Mesothelial cell of epicardium (in vitro differentiated cells): ENCODE measurements at places on chromosomes 1 and 21.

DNA sequence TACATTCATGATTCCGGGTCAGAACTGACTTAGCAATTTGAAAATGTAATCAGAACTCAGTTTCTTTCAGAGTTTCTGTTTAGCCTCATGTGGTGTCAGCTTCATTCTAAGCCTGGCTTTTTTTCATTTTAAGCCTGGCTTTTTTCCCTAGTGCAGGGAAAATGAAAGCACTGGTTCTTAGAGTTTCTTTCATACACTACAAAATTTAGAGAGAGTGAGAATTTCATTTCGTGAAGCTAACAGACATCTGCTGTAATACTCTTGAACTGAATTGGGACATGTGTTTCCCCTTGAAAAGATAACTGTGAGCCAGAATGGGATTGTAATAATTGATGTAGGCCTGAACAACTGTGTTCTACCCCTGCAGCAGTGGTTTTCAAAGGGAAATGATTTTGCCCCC lies 95.3 kb upstream of the KIAA0040 start:
- no peak for DNase-seq

DNA sequence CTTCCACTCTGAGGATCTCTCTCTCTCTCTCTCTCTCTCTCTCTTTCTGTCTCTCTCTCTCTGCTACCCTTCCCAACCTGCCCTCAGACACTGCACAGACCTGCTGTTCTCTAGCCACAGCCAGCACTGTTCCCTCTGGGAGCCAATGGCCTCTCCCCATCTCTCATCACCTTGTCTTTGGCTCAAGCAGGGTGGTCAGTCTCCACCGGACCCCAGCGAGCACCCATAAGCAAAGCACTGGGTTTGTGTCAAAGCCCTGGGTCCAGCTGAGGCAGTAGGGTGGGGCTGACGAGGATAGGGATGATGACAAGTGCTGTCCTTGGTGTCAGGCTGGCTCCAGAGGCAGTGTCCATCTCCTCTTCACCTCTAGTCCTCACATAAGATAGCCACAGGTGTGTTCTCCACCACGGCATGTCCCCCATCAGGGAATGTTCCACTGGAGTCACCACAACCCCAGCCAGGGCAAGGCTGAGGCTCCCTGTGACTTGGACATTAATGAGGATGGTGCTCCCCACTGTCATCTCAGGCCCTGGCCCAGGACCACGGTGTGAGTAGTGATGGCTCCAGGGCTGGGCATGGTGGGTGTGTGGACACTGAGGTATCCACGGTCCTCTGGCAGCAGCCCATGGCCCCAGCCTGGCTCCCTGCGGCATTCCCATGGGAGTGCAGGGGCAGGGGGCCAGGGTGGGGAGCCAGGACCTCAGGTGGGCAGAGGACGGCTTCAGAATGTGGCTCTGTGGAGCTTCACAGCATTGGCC lies 8.4 kb upstream of the GOLT1A start:
- DNase-seq = no peak

- no peak for DNase-seq
Measured at GRCh38 chr1:49356594-49356993, 579.9 kb upstream of the BEND5 start.

GRCh38 chr1:212557739-212558692 lies 50.5 kb upstream of the ATF3 start:
- peak; percentile 37 for DNase-seq

DNA sequence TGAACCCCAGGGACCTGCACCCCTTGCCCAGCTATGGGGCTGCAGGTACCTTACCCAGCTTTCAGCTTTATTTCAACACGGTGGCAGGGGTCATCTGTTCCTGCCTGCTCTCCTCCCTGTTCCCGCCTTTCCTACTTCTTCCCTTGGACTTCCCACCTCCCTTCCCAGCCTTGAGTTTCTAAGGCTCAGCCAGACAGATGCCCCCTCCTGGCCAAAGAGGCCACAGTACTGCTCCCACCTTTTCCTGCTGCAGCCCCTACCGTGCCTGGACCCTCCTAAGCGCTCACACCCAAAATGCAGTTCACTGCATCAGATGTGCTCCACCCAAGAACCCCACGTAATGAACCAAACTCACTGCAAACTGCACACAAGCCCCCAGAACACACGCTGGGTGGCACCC lies 7.7 kb downstream of the NOC2L start:
- no peak for DNase-seq

DNA sequence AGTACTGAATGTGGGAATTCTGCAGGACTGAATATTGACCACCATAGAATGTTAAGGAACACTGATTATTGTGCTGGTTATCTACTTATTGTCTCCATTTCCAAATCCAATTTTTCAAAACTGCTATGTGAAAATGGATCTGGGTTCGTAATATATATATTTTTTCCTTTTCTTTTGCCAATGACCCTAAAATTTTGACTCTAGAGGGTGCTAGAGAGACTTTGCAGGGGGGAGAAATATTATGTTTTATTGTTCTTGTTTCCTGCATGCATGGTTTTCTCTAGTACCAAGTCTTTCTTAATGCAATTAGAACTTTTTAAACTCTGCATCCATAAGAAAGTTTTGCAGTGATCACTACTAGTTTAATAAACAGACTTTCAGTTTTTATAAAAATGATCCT lies 1256.9 kb downstream of the BRINP3 start:
- no peak for DNase-seq

- DNase-seq = no peak
Measured at GRCh38 chr21:40563900-40564299, 283.1 kb downstream of the DSCAM start.

- DNase-seq = peak; percentile 95
Measured at GRCh38 chr1:52404116-52404974, at the start of the genes ORC1 and PRPF38A. TSS of gene ORC1 (minus strand) at chr1:52404423. CDS start at chr1:52402223, 2,200 bp downstream. TSS of gene PRPF38A (plus strand) at chr1:52404602. CDS start at chr1:52404750, 148 bp downstream.

DNA sequence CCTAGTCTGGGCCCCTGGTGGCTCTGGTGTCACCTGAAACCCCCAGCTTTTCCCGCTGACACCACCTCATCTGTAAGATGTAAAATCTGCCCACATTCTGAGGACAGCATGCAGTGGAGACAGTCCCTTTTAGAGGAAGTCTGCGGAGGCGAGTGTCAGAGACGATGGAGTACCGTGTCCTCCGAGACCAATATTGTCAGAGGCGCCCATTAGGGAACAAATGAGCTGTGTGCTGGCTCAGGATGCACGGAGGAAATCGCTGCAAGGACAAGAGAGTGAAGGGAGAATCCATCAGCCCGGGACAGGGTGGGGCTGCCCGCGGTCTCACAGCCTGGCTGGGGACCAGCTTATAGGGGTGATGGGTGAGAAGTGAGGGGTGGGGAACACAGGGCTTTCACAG lies 214.8 kb downstream of the MATN1 start:
- no peak for DNase-seq

DNA sequence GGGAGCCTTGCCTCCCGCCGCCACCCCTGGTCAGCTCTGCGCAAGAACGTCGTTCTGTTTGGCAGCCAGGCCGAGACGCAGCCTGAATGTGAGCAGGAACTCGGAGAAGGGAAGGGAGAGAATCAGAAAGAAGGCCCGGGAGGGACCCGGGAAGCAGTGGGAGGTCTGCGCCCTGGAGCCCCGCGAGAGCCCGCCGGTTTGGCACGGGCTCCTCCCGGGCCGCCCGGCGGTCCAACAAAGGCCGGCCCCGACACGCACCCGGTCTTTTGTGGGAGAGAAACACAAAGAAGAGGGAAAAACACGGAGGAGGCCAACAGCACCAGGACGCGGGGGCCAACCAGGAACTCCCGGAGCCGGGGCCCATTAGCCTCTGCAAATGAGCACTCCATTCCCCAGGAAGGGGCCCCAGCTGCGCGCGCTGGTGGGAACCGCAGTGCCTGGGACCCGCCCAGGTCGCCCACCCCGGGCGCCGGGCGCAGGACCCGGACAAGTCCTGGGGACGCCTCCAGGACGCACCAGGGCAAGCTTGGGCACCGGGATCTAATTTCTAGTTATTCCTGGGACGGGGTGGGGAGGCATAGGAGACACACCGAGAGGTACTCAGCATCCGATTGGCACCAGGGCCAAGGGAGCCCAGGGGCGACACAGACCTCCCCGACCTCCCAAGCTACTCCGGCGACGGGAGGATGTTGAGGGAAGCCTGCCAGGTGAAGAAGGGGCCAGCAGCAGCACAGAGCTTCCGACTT lies 2.7 kb upstream of the OLIG2 start:
- DNase-seq = no peak

DNA sequence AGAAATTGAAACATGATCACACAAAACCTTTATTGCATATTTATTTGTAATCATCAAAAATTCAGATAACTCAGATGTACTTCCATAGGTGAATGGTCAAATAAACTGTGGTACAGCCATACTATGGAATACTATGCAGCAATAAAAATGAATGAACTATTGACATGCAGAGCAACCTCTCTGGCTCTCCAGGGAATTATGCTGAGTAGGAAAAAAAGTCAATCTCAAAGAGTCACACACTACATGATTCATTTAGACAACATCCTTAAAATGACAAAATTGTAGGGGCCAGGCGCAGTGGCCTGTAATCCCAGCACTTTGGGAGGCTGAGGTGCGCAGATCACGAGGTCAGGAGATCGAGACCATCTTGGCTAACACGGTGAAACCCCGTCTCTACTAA lies 104.0 kb downstream of the TPR start:
- no peak for DNase-seq

GRCh38 chr1:205922314-205922713 lies 20.9 kb downstream of the SLC26A9 start:
- DNase-seq = peak; percentile 7

DNA sequence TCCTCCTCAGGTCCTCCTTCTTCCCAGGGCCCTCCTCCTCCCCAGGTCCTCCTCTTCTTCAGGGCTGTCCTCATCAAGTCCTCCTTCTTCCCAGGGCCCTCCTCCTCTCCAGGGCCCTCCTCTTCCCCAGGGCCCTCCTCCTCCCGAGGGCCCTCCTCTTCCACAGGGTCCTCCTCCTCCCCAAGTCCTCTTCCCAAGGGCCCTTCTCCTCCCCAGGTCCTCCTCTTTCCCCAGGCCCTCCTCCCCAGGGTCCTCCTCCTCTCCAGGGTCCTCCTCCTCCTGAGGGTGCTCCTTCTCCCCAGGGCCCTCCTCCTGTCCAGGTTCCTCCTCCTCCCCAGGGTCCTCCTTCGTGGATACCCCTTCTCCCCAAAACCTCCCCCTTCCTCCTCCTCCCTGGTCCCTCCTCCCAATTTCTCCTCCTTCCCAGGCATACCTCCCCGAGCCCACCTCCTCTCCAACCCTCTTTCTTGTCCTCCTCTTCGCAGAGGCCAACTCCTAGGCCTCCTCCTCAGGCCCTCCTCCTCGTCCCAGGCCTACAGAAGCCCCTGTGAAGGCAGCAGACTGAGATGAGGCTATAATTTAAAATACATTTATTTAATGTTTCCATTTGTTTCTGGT lies 29.5 kb downstream of the WNT9A start:
- DNase-seq = no peak

DNA sequence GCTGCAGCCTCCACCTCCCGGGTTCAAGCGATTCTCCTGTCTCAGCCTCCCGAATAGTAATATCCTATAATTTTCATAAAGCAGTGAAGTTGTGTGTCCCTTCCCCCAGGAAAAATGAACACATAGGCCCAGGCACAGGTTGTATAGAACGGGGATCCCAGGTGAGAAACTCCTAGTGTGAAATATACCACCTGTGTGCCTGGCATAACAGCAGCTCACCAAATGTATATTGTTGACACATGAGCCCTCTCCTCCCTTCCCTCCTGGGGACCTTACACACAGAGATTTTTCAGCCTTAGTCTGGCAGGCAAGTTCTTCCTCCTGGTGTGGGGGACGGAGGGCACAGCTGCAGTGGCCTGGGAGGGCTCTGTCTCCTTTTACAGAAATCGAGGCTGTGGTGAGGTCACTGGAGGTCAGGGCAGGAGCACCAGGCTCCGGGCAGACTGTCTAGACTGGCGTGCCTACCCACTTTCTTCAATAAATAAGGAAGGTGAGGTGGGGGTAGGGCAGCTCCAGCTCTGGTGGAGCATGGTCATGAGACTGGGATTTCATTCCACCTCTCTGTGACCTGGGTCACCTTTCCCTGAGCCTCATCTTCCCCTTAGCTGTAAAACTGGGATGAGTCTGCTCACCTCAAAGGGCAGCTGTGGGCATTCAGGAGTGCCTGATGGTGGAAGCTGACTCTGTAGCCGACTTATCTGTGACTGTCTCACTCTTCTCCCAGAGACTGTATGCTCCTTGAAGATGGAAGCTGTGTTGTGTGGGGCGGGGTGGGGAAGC lies 14.3 kb downstream of the RCC1 start:
- DNase-seq = no peak

- DNase-seq = no peak
Measured at GRCh38 chr1:86913399-86913895, 479 bp downstream of the SELENOF start.

GRCh38 chr1:79373481-79374125 lies 367.1 kb upstream of the ADGRL4 start:
- DNase-seq = no peak

GRCh38 chr21:42547001-42547905 lies 33.6 kb downstream of the SLC37A1 start:
- no peak for DNase-seq

GRCh38 chr1:96723936-96724335 lies 2.4 kb downstream of the PTBP2 start:
- DNase-seq = no peak

GRCh38 chr1:91779548-91780021 lies 106.4 kb downstream of the TGFBR3 start:
- DNase-seq = no peak

DNA sequence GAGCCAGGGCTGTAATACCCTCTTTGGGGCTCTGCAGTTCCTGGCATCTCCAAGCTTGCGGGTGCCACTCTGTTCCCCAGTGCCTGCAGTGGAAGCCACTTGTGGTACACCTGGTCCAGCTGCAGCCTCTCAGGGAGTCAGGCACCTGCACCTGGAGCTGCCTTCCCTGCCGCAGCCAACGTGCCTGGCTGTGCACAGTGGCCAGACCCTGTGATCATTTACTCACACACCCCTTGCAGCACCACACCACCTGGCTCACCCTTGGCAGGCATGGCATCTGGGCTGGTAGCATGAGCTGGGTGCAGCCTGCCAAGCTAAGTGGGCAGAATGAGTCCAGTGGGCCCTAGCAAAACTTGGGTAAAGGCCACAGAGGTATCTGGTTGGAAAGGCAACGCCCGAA lies 51.1 kb upstream of the NTPCR start:
- no peak for DNase-seq

GRCh38 chr1:190949939-190950338 lies 472.3 kb upstream of the BRINP3 start:
- DNase-seq = no peak

- no peak for DNase-seq
Measured at GRCh38 chr1:184244962-184245361, 141.9 kb upstream of the C1orf21 start.

DNA sequence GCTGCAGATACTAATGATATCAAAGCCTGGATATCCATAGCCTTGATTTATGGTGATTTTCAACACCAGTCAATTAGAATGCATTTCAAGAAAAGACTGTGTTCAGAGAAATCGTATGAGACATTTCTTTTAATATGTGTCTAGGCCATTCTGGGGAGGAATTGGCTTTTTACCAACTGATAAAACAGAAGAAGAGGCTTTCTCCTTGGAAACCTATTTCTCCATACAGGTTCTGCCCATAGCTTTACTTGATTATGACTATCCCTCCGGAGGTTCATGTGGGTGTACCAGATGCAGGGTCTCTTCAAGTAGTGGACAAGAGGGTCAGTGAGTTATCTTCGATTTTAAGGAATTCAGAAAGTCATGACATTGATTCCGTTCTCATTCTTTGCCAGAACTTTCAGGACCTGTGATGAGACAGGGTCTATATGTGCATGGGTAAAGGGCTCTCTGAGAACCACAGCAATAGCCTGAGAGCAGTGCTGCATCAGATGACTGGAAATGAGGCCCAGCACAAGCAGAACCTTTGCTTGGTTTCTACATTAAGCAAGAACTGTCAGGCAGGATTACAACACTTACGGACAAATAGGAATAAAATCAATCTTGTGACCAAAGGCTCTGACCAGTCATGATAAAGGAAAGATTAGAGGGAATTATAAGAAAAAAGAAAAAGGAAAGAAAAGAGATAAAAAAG lies 263.7 kb upstream of the SGIP1 start:
- DNase-seq = no peak

GRCh38 chr1:221328371-221328770 lies 413.5 kb downstream of the DUSP10 start:
- no peak for DNase-seq
